Esophagus squamous epithelium (tissue), 5 donors: ENCODE measurements at places on chromosomes 5 and 9. TPM values are rescaled to one million over a fixed set of nuclear protein-coding genes. Genes with fewer than 3 reads are reported as not detected.
A peak's percentile ranks its signal among the peaks of the same experiment; 100 is the strongest.

The TAF11L5 gene
- total RNA-seq, result not detected

GRCh38 chr5:141973871-141974595, 5.1 kb downstream of the RNF14 start:
- H3K27me3 ChIP-seq, result no peaks in the 10 kb centered on the region
- no peak overlapping the region for H3K27ac ChIP-seq
- peaks cover 78% of the 10 kb centered on the region for H3K36me3 ChIP-seq
- no peak for DNase-seq
- no peak overlapping the region for H3K4me3 ChIP-seq

DNA sequence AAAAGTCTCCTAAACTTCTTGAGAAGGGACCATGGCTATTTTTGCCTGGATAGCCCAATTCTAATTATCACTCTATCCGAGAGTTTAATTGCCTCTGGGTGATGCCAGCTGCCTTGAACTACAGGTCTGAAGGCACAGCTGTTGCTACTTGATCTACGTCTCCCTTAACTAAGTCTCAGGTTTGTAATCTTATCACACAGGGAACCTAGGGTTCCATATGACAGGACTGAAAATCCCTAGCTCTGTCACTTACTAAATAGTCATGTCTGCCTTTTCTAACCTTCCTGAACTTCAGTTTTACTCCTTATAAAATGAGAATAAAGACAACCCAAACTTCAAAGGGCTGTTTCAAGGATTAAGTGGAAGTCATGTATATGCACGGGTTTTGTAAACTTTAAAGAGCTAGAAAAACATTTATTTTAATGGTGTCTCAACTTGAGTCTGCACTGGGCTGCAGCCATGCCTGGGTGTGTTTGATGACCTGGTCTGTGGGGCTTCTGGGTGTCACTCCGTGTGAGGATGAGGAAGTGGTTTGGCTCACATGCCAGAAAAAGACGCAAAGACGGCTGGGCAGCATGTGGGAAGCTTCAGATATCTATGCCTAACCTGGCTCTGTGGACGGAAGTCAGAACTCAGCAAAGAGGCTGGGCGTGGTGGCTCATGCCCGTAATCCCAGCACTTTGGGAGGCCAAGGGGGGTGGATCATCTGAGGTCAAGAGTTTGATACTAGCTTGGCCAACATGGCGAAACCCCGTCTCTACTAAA, 129.3 kb upstream of the SLC44A1 start:
- H3K4me1 ChIP-seq, result peaks cover 22% of the 10 kb centered on the region
- H3K27me3 ChIP-seq, result no peaks in the 10 kb centered on the region
- H3K4me3 ChIP-seq, result no peak overlapping the region
- H3K27ac ChIP-seq, result peak overlapping the region; percentile 9
- H3K36me3 ChIP-seq, result no peaks in the 10 kb centered on the region

GRCh38 chr9:33202552-33203201, 35.5 kb upstream of the B4GALT1 start:
- no peaks in the 10 kb centered on the region for H3K36me3 ChIP-seq
- peaks cover 11% of the 10 kb centered on the region for H3K4me1 ChIP-seq
- no peak overlapping the region for H3K27ac ChIP-seq
- DNase-seq, result no peak
- no peak overlapping the region for H3K4me3 ChIP-seq
- H3K27me3 ChIP-seq, result no peaks in the 10 kb centered on the region

The SLC2A6 gene
- total RNA-seq, result 0.94 TPM

The SGCD gene
- total RNA-seq, result 0.26 TPM

DNA sequence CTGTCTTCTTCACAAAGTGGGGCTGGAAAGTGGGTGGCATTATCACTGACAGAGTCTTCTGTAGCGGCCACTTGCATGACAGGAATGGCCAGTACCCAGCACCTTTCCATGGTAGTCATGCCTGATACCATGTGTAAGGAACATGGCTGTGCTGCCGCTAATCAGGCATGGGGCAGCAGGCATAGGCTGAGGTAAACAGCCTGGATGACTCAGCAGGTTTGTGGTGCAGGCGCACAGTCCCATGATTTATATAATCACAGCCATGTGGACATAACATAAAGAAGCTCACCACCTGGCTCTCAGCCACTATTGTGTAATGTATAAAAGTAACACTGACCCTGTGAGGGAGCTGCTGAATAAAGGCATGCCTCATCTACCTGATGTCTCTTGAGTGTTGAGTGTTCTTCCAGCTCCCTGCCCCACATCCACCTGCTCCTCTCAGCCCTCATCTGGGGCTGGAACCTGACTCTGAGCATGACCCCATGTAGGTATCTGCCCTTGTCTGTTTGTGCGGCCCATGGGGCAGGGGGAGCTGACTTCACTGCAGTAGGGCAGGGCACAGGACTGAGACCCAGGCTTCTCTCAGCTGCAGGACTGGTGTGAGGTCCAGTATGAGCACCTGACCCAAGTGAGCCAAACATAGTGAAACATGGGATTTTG, 13.2 kb upstream of the ICE1 start:
- no peak overlapping the region for H3K4me3 ChIP-seq
- no peaks in the 10 kb centered on the region for H3K36me3 ChIP-seq
- no peaks in the 10 kb centered on the region for H3K27me3 ChIP-seq
- DNase-seq, result no peak
- H3K4me1 ChIP-seq, result no peaks in the 10 kb centered on the region

The ADAMTS2 gene
- total RNA-seq, result 7.0 TPM

DNA sequence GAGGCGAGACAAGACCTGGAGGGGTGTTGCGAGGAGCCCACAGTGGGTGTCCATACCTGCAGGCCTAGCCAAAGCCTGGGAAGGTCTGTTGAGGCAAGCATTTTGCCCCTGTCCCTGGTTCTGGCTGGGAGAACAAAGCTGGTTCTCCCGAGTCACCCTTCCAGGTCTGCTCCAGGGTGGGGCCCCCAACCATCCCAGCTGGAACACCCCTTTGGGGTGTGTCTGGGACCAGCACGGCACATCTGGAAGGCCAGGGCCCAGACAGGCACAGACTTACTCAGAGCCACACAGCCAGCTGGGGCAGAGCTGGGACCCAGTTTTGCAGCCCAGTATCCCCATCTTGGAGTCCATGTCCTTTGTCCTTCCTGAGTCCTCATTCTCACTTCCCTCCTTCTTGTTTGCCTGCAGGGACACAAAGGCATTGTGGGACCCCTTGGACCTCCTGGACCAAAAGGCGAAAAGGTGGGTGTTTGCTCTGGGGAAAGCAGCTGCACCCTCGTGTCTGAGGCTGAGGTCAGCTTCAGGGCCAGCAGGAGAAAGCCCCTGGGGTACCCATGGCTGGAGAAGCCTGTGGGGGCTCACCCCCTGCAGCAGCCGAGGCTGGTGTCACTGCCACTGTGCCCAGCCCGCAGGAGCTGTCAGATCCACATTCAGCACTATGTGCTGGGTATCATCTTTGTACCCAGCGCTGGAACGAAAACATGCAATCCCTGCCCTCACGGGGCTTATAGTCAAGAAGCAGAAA, 38.4 kb upstream of the ORM1 start:
- no peaks in the 10 kb centered on the region for H3K27me3 ChIP-seq
- no peaks in the 10 kb centered on the region for H3K36me3 ChIP-seq
- H3K27ac ChIP-seq, result no peak overlapping the region
- H3K4me3 ChIP-seq, result no peak overlapping the region

DNA sequence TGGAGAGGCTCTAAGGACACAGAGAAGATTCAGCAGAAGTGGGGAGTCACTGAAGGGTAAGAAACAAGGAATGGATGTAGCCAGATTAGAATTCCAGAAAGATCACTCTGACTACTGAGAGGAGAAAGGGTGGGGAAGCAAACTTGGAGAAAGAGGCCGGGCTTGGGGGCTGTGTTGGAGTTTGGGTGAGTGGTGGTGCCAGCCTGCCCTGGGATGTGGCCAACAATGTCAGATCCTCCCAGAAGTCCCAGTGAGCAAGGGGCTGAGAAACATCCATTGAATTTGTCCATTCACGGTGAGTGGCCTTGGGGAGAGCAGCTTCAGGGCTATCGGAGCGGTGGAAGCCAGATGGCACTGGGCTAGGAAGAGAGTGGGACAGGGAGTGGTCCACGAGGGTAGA, 60.4 kb downstream of the COL15A1 start:
- no peaks in the 10 kb centered on the region for H3K27me3 ChIP-seq
- DNase-seq, result no peak
- no peaks in the 10 kb centered on the region for H3K36me3 ChIP-seq
- no peak overlapping the region for H3K4me3 ChIP-seq

The PCDHGB5 gene
- total RNA-seq, result 6.3 TPM

DNA sequence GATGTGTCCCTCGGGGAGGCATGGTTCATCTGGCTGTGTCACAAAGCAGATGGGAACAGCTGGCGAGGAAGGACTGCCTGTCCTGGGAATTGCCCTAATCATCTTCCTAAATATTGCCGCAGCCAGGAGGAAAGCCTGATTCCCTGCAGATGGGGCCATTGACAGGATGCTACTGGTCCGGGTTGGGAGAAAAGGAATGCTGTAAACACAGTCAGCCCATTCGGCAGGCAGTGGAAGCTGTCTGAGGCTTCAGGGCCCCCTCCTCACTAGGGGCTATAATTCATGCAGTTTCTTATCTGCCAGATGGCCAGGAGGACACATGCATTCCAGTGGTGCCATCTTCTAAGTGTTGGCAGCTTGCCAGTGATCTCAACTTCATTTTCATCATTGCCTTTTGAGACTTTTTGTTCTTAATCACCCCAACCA, 110.3 kb downstream of the KCNIP1 start:
- H3K27ac ChIP-seq, result no peak overlapping the region
- H3K4me1 ChIP-seq, result peaks cover 28% of the 10 kb centered on the region
- no peak for DNase-seq
- no peaks in the 10 kb centered on the region for H3K36me3 ChIP-seq
- no peak overlapping the region for H3K4me3 ChIP-seq

The SPATA31A3 gene
- not detected for total RNA-seq

The COL15A1 gene
- total RNA-seq, result 33.2 TPM

- H3K27ac ChIP-seq, result no peak overlapping the region
- DNase-seq, result no peak
- H3K4me1 ChIP-seq, result no peaks in the 10 kb centered on the region
- H3K36me3 ChIP-seq, result no peaks in the 10 kb centered on the region
- no peaks in the 10 kb centered on the region for H3K27me3 ChIP-seq
These were observed 190.0 kb downstream of the CDH12 start for GRCh38 chr5:22663134-22663533.
